Amniotic stem cell (primary cell): ENCODE measurements at places on chromosomes 6 and 20.

GRCh38 chr6:41713159-41713649, 22.2 kb downstream of the TFEB start:
- DNase-seq: no peak

DNA sequence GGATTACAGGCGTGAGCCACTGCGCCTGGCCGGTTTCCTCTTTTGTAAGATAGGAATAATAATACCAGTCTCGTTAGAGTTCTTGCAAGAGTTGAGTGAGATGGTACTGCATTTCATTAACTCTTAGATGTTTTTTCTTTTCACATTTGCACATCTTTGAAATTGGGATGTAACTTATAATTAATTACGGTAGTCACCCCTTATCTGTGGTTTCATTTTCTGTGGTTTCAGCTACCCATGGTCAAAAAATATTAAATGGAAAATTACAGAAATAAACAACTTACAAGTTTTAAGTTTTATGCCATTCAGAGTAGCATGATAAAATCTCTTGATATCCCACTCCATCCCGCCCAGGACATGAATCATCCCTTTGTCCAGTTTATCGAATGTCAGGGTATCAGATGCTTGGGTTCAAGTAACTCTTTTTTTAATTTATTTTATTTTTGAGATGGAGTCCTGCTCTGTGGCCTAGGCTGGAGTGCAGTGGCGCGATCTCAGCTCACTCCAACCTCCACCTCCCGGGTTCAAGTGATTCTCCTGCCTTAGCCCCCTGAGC, 15.4 kb downstream of the PTK7 start:
- DNase-seq: no peak

GRCh38 chr20:52738081-52738480, 234.1 kb upstream of the TSHZ2 start:
- DNase-seq: no peak

- DNase-seq: no peak
These were observed 4.6 kb downstream of the NINL start for GRCh38 chr20:25580711-25581110.

- DNase-seq: no peak
These were observed 43.3 kb downstream of the EPHA7 start for GRCh38 chr6:93376026-93376540.

- DNase-seq: no peak
These were observed 23.6 kb downstream of the SMOC2 start for GRCh38 chr6:168464546-168464945.

DNA sequence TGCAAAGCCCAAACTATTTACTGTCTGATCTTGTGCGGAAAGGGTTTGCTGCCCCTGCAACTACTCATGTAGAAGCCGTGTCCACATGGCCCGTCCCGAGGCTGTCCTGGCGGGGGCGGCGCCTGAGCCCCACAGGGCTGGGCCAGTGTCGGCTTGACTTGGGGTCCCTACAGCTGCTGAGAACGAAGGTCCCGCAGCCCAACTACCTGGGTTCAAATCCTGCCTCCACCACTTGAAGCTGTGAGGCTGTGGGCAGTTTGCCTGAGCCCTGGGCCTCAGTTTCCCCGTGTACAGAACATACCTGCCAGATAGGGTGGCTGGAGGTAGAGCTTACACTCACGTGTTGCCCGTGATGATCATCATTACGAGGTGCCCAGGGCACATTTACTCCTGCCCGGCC, 111.1 kb downstream of the SULF2 start:
- no peak for DNase-seq

DNA sequence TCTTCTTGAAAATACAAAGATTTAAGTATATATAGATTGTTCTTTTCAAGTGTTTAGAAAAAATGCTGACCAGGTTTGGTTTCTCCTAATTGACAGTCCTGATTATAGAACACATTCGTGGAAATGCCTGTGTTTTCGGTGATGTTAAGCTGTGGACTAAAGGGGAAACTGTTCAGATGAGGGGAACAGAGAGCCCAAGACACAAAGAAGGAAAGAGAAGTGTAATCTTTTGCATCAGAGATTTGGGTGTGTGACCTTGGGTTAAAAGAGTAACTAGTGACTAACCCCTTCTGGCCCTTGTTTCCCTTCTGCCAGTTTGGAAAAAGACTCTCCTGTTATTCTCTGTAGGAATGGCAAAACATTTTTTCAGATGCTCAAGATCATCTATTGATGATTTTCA, 331.3 kb downstream of the RIMS1 start:
- DNase-seq: no peak

- no peak for DNase-seq
These were observed 690 bp upstream of the FILIP1 start for GRCh38 chr6:75494290-75494689.

DNA sequence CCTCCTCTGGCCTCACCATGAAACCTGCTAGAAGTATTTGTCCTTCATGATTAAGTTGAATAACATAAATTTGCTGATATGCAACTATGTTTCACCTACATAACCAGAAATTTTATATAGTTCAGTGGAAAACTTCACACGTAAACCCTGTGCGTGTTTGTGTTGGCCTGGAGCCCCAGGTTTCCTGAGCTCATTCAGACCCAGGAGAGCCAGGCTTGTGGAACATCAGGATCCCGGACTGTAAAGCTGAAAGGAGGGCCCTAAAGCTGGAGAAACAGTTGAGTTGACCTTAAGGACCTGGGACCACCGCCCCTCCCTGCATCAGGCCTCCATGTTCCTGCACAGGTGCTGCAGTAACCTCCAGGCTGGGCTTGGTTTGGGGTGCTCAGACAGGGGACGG, 3.1 kb upstream of the SPATS1 start:
- no peak for DNase-seq

GRCh38 chr6:109373331-109373730, 8.9 kb downstream of the CD164 start:
- DNase-seq: no peak

GRCh38 chr6:37017606-37018197, 12.2 kb downstream of the FGD2 start:
- no peak for DNase-seq

DNA sequence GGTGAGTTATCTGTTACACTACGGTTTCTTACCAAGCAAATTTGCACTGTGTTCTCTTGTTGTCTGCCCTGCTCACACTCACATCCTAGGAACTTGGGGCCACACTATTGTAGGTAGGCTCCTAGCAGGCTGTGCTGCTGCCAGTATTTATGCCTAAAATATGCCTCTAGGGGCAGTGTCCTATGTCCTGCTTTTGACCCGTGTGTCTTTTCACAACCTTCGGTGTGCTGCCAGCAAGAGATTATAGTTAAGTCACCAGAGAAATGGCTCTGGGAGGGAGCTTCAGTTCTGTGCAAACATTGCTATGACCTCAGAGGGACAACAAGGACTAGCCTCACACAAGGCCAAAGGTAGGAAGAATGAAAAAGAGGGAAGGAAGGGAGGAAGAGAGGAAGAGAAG, 8.9 kb upstream of the TAAR5 start:
- no peak for DNase-seq

DNA sequence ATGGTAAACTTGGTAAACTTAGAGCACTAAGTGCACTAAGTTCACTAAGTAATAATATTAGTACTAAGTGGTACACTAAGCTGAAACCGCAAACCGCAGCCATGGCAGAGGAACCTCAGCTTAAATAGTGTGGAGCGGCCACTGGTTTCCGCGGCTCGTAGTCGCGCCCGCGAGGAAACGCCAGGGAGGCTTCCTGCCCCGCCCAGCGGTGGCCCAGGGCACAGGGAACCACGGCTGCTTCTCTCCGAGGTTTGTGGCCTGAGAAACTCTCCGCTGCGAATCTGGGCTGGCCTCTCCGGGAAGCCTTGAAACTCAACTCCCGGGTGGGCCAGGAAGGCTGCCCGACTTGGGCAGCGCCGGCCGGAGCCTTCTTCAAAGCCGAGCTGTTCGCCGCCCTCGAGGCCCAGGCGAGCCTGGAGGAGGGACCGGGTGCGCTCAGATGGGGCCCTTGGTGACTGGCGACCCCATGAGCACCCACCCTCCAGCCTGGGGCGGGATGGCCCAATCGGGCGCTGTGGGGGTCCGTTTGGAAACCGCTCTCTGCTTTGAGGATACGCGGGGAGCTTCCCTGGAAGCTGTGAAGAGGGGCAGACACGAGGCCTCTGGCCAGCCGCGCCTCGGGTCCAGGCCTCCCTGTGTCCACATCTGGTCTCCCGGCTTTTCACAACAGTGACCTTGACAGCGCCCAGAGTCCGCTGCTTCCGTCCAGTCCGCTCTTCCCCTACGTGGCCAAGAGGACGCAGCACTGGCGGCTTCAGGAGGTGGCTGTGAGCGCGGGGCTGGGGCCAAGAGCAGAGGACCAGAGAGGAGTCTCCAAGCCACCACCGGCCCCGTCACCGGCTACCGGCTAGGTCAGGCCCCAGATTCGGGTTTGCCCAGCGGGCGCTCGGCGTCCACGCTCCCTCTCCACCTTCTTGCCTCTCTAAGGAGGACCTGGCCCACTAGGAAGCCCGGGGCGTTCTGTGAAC, 25.4 kb upstream of the HLA-E start:
- DNase-seq: no peak

DNA sequence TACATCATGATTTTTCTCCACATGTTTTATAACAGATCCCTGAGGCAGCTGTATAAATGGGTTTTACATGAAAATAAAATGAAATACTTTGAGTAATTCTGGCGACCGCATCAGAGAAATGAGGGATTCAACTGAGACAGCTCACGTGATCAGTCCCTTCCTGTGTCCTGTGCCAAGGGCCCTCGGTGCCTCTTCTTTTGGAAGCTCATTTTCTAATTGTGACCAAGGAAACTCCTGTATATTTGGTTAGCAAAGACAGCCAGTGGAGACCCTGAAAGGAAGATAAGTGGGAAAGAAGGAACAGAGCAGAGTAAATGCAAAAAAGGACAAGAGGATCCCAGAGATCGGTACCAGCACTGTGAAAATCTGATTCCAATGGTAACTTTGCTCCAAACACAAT, 129.9 kb downstream of the FYN start:
- no peak for DNase-seq

DNA sequence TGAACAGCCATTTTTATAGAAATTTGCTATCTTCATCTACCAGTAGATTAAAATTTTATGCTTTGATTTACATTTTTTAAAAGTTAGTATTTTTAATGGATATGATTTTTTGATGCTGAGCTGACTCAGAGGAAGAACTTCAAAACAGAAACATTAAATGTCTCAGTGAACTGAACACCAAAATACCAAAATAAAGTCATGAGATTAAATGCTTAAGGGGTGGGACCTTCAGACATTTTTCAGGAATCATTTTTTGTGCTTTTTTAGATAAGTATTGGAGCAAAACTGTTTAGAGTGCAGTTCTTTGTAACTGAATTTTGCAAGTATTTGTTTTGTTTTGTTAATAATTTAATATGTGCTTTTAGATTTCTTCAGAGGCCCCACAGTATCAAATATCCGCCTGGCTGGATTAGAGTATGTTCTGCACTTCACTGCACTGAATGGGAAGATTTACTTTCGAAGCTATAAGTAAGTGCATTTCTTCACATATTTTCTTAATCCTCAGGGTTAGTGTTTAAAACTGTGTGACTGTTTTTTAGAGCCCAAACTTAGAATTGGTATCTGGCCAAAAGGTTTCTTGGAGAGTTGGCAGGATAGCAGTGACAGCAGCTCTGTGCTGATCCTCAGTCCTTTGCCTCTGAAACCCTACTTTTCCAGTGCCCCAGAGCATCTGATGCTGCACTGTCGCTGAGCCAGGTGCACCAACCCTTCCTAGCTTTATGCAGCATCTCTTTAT, 33.7 kb downstream of the RPF2 start:
- DNase-seq: no peak

DNA sequence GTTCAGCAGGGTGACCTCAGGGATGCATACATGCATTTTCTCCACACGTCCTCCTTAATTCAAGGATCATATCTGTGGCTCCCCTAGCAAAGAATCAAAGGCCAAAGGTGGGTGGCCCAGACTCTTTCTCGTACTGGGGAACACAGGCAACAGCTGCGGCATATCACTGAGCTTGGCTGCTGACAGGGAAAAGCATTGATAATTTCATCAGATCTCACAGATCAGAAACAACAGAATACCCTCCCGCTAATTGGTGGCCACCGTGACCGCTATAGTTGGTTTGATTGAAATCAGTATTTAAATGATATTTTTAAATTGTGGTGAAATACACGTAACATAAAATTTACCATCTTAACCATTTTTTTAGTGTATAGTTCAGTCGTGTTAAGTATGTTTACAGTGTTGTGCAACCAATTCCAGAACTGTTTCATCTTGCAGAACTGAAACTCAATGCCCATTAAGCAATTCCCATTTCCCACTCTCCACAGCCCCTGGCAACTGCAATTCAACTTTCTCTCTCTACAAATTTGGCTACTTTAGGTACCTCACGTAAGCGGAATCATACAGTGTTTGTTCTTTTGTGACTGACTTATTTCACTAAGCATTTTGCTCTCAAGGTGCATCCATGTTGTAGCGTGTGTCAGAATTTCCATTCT, 74.7 kb upstream of the TMEM170B start:
- no peak for DNase-seq

- DNase-seq: no peak
These were observed 38.7 kb downstream of the MOXD1 start for GRCh38 chr6:132362442-132363185.

DNA sequence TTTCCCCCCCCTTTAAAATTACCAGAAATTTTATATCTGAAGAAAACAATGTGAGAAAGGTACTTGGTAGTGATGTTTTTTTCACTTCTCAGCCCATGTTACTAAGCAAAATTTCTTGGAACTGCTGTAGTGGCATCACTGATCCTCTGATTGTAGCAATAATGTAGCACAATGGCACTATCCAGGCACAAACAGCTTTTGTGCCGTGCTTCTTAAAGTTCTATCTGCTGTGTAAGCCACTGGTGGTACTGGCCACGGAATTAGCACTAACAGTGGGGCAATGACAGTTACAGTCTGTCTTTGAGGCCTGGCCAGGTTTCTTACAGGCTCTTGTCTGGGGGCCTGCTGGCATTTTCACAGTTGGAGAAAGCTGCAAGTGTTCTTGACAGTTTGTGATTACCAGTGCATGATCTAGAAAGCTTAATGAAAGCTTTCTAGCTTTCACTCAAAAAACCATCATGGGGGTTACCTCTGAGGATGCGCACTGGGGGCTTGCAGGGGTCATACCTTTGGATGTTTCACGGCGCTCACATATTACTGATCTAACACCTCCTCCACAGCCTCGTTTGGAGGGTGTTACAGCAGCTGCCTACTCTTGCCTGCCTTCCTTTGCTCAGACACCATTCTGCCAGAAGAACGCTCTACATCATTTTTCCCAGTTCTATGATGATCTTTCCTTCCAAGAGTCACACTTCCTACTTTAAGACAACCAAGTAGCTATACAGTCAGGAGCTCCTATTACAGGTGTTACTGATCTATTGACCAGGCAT, 58.4 kb upstream of the ARMH2 start:
- no peak for DNase-seq

DNA sequence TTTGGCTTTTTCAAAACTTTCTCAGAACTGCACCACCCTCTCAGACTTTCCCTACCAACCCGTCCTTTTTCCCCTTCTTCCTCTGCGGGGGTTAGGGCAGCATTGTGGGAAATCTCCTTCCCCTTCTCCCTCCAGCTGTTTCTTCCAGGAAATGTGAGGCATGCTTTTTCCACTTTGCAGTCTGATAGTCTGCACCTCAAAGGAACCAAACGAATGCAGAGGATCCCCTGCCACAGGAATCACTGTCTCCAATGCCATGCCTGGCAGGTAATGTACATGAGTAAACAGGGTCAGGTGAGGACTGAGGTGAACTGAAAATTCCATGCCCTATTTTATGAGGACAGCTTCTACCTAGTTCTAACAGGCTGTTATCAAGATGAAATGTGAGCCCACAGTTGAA, 218.4 kb downstream of the BCAS1 start:
- no peak for DNase-seq
